ENCODE measurements at places on chromosomes 6 and 20.

DNA sequence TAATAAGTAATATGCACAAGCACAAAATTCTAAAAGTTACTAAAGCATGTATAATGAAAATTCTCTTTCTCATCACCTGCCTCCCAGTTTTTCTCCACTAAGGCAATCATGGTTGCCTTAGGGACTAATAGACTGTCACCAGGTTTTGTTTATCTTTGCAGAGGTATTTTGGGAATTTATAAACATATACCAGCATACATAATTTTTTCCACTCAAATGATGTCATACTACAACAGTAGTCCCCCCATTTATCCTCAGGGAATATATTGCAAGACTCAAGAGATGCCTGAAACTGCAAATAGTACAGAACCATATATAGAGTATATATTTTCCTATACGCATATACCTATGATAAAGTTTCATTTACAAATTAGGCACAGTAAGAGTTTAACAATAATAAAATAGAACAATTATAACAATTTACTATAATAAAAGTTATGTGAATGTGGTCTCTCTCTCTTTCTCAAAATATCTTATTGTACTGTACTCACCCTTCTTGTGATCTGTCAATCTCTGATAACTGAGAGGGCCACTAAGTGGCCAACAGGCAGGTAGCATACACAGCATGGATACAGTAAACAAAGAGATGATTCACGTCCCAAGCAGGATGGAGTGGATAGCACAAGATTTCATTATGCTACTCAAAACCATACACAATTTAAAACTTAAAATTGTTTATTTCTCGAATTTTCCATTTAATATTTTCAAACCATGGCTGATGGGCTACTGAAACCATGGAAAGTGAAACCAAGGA, 19.7 kb downstream of the RBL1 start:
- no peak for DNase-seq

DNA sequence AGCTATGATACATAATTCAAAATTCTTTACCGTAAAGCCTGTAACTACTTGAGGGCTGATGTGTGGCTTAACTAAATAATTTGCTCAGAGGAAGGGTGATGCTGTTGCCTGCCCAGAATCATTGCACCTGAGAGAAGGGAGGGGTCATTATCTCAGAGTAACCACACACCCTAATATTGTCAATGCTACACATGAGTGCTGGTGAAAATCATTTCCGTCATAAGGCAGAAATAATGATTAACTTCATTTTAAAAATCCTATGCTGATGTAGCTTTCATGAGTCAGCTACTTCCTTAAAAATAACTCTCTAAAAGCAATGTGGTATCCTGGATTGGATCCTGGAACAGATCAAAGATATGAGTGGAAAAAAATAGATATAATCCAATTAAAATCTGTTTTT, 146.4 kb upstream of the FAM83B start:
- no peak for DNase-seq

DNA sequence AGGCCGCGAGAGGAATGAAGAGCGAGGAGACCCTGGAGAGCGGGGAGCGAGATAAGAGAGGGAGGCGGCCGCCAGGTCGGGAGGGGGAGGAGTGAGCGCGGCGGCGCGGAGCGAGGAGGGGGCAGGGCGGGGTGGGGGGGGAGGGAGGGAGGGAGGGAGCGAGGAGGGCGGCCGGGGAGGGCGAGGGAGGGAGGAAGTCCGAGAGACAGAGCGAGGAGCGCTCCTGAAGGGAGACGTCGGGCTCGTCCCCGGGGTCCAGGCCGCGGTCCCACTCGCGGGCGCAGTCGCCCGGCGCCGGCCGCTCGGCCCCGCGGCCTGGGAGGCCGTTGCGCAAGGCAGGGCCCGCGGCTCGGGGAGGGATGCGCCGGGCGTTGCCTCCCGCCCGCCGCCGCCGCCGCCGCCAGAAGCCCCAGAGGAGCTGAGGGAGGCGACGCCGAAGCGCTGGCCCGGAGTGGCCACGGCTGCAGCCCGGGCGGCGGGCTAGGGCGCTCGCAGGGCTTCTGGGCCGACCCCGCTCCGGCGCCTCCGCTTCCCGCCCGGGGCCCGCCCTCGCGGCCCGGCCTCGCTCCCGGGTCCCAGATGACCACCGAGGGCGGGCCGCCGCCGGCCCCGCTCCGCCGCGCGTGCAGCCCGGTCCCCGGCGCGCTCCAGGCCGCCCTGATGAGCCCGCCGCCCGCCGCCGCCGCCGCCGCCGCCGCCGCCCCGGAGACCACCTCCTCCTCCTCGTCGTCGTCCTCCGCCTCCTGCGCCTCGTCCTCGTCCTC, at the start of gene FOXF2:
FOXF2 (plus strand) TSS at position 208 of the 764 bp plus-strand sequence; CDS start at position 580, 372 bp downstream.
- DNase-seq = no peak

- DNase-seq = no peak
Measured at GRCh38 chr6:157155804-157156203, 167.5 kb downstream of the TMEM242 start.

DNA sequence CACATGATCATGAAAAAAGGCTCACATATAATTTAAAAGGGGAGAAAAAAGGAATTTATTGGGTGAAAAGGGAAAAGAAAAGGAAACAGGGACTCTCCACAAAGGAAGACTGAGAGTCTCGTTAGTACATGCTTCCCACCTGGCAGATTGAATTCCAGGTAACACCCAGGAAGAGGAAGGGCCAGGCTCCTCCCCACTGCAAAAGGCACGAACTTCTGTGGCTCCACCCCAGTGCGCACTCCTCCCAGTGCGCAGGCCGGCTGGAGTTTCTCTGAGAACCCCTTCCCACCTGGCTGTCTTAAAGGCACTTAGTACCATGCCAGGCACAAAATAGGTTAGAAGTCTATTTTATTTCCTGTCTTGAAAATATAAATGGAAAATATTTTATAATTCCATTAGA, 129.8 kb downstream of the COL12A1 start:
- no peak for DNase-seq
